Urinary bladder (tissue), 4 donors: ENCODE measurements at places on chromosomes 5 and 9. TPM values are rescaled to one million over a fixed set of nuclear protein-coding genes. Genes with fewer than 3 reads are reported as not detected.

DNA sequence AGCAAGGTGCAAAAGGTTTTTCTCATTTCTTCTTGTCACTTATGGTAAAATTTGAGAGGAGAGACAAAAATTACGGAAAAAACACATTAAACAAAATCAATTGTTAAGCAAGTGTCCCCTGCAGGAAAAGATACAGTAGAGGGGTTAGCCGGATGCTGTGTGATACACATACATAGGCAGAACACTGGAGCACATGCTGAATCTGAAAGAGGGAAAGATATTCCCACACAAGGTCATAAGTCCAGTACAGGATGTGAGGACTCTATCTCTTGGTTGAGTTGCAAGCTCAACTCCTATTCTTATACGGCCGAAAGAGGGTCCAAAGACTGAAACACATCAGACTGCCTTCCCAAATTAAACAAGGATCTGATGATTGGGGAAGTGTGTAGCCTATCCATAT is 427.5 kb upstream of the NUDT12 start:
- no peak for DNase-seq

DNA sequence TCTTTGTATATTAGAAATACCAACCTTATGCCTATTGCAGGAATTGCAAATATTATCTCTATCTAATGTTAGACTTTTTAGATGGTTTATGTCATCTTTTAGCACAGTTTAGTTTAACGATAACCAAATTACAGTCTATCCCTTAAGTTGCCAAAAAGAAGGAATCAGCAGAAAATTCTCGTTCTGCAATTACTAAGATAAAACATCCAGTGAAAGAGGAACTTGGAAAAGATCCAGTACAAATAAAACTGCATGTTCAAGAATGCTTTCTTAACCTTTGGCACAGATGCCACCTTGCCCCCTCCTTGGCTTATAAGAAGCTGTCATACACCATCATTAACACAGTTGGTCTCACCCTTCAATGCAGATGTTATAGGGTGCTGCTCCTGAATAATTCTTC is 124.0 kb downstream of the SEMA5A start:
- no peak for DNase-seq

- no peak for DNase-seq
Measured at GRCh38 chr5:78696637-78697036, 48.1 kb upstream of the LHFPL2 start.

GRCh38 chr9:121559183-121559582 is 59.5 kb upstream of the GGTA1 start:
- DNase-seq: no peak

ADAMTSL2 gene
- total RNA-seq: 2.2 TPM

GRCh38 chr5:65041296-65042158 is 272.8 kb downstream of the CWC27 start:
- DNase-seq: no peak

ANKRD31 gene
- total RNA-seq: 0.69 TPM

DMRT2 gene
- 1.0 TPM for total RNA-seq

GPR150 gene
- total RNA-seq: not detected

DNA sequence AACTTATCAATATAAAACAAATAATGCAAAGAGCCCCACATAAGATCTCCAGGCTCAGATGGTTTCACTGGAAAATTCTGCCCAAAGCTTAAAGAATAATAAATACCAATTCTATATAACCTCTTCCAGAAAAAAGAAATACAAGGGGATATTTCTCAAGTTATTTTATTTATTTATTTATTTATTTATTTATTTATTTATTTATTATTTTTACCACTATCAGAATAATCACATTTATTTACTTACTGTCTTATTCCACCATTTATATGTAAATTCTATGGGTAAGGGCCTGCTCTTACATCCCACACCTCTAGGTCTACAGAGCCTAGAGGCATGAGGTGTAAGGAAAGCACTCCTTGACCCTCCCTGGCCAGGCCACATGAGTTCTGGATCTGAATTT is 91.1 kb downstream of the ANKRD18A start:
- DNase-seq: no peak

NDUFS6 gene
- 12.2 TPM for total RNA-seq

- no peak for DNase-seq
Measured at GRCh38 chr5:36264202-36264760, 22.6 kb upstream of the NADK2 start.

LHX3 gene
- total RNA-seq: not detected

DNA sequence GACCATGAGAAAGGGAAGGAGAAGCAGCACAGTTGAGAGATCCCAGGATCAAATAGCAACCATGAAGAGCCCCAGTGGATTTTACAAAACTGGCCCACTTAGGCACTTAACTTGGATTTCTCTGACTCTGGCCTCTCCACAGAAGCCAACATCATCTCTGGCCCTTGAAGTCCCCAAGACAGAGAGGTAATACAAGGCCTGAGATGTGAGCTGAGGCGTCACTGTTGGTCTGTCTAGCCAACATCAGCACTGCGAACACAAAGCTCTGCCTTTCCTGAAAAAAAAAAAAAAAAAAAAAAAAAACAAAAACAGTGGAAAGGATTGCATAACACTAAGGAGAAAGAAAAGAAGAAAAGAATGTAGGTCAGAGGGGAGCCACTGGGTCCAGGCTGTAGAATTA is 378.3 kb downstream of the BRINP1 start:
- DNase-seq: no peak

DNA sequence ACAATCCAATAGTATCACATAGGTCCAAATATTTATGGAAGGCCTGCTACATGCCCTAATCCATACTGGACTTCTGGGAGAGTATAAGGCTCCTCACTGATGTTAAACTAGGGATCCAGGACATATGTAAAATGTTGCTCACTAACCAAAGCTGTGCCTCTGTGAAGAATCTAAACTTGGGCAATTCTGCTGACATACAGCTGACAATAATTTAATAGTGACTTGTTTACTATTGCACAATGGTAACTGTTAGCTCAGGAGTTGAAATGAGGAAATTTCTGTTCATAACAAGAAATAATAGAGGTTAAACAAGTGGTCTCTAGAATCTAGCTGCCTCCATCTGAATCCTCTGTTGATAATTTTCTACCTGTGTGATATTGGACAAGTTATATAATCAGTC is 14.9 kb upstream of the CTXN3 start:
- DNase-seq: no peak

EDIL3 gene
- 45.5 TPM for total RNA-seq

- DNase-seq: no peak
Measured at GRCh38 chr5:150562832-150563231, 54.9 kb downstream of the NDST1 start.

DNA sequence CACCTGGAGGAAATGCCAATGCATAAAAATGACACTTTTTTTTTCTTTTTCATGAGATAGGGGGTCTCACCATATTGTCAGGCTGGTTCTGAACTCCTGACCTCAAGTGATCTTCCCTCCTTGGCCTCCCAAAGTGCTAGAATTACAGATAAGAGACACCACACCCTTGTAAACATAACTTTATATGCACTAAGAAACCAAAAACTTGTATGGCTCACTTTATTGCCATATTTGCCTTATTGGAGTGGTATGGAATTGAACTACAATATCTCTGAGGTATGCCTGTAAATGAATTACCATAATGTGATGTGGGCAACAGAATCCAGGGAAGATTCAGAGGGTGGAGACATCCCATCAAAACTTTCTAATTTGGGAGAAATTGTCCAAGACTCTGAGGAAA is 113.9 kb downstream of the UGCG start:
- DNase-seq: no peak

ARHGEF28 gene
- 16.9 TPM for total RNA-seq

FOXD1 gene
- total RNA-seq: 0.58 TPM

TICAM2 gene
- 11.9 TPM for total RNA-seq

IL33 gene
- 123 TPM for total RNA-seq

DNA sequence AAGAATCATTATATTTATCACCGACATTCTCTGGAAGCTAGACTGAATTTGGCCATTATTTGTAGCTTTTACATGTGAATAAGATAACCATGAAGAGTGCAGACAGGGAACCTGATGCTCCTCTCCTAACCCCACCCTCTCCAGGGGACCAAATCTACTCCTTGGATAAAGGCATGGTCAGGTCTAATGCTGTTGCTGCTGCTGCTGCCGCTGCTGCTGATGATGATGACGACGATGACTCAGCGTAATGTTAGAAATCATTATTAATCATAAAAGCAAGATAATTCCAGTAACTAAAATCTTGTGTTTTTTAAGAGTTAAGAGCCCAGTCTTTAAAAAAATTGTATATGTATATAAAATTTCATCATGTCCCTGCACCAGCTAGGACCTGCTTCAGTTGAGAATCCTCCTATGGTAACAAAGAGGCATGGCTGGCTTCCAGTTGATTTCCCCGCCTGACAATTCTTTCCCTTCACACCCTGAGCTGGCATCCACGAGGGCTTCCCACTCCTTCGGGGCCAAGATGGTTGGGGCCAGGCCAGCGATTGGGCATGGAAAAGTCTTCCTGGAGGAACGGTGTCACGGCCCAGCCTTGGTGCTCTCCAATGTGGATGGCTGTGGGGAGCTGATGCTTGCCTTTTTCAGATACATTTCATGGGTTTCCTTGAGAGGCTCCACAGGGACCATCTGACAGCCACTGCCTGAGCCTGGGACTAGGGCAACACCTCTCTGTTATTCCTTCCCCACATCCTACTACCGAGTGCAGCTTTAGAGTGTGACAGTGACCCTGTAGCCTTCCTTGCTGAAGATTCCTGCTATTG is 400.0 kb downstream of the CTNND2 start:
- DNase-seq: no peak

- DNase-seq: no peak
Measured at GRCh38 chr5:17178373-17178675, 39.1 kb upstream of the BASP1 start.

DNA sequence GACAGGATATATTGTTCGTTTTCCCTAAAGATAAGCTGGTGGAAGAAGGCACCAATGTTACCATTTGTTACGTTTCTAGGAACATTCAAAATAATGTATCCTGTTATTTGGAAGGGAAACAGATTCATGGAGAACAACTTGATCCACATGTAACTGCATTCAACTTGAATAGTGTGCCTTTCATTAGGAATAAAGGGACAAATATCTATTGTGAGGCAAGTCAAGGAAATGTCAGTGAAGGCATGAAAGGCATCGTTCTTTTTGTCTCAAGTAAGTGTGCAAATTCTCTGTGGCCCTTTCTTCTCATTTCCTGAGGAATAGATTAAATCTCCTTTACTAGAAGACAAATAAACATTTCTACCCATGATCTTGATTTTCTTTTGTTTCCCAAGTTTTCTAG is 38.0 kb downstream of the OSMR start:
- DNase-seq: no peak

SLCO4C1 gene
- 1.4 TPM for total RNA-seq

GRCh38 chr5:176819476-176819875 is 9.1 kb downstream of the UNC5A start:
- DNase-seq: no peak

DNA sequence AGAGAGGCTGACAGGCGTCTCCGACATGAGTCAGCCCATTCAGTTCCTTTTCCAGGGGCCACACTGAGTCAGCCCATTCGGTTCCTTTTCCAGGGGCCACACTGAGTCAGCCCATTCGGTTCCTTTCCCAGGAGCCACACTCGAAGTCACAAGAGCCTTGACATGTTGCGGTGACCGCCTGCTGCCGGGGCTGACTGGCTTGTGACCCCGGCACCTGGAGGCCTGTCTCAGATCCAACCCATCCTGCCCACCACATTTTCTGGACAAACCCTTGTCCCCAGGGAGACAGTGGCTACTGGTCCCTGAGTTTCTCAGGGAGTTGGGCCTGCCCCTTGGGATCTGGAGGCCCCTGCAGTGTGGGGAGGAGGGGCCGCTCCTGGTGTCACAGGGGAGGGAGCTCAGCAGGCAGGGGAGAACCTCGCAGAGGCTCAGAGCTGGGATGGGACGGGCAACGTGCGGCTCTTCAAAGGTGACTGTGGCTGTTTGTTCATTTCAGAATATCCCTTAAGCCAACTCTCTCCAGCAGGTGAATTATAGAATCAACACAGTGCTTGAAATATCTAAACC is 40.5 kb upstream of the LPCAT1 start:
- DNase-seq: no peak

OR1L6 gene
- not detected for total RNA-seq
